Colonic mucosa (tissue), 4 donors: ENCODE measurements at places on chromosomes 1 and 21. TPM values are rescaled to one million over a fixed set of nuclear protein-coding genes. Genes with fewer than 3 reads are reported as not detected.

Gene FASLG
- 0.30 TPM for total RNA-seq

Gene SELL
- total RNA-seq = 1.5 TPM

Gene CLIC6
- total RNA-seq = 12.8 TPM

Gene HMCN1
- total RNA-seq = 1.3 TPM

Gene LCE1E
- not detected for total RNA-seq

Gene BMP8B
- 4.9 TPM for total RNA-seq

Gene RGS16
- total RNA-seq = 1.6 TPM

Gene LCE1D
- not detected for total RNA-seq

Gene OR2L8
- not detected for total RNA-seq

Gene SYCP1
- not detected for total RNA-seq

DNA sequence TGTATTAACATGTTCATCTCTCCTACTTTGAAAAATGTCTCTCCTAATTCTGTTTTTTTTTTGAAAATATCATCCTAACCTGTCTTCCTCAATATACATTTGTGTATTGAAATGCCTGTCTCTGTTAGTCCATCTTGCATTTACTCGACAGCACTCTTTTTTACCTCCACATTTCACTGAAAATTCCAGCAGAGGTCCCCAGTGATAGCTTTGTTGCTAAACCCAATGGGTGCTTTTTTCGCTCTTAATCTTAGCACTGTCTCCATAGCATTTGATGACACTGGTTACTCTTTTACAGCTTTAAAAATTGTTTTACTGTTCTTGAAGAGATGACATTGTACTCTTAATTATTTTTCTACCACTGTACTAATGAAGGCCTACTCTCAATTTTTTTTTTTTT lies 10.8 kb downstream of the OSBPL9 start:
- no peak overlapping the region for H3K4me3 ChIP-seq
- no peaks in the 10 kb centered on the region for H3K4me1 ChIP-seq
- no peak for DNase-seq
- H3K36me3 ChIP-seq = no peaks in the 10 kb centered on the region
- no peak overlapping the region for H3K27ac ChIP-seq

- H3K27ac ChIP-seq = no peak overlapping the region
- H3K36me3 ChIP-seq = no peaks in the 10 kb centered on the region
- no peak overlapping the region for H3K4me3 ChIP-seq
- DNase-seq = no peak
- no peaks in the 10 kb centered on the region for H3K4me1 ChIP-seq
Observed at GRCh38 chr1:2628933-2629626, 3.7 kb downstream of the MMEL1 start.

- DNase-seq = no peak
- no peaks in the 10 kb centered on the region for H3K36me3 ChIP-seq
- H3K4me3 ChIP-seq = no peak overlapping the region
- H3K27ac ChIP-seq = no peak overlapping the region
- H3K27me3 ChIP-seq = no peaks in the 10 kb centered on the region
- H3K4me1 ChIP-seq = no peaks in the 10 kb centered on the region
Observed at GRCh38 chr1:39525366-39526165, 34.1 kb downstream of the BMP8A start.

DNA sequence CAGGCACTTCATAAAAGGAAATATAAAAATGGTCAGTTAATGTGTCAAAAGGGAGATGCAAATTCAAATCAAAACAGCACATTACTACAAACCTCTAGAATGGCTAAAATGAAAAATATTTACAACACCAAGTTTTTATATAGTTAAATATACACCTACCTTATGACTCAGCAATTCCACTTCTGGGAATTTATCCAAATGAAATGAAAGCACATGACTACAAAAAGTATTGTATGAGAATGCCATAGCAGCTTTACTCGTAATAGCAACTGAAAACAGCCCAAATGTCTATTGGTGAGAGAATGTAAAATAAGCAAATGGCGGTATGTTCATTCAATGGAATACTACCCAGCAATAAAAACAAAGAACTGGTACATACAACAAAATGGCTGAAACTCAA lies 175.8 kb upstream of the SPAG17 start:
- no peaks in the 10 kb centered on the region for H3K4me1 ChIP-seq
- no peak for DNase-seq
- H3K27me3 ChIP-seq = no peaks in the 10 kb centered on the region
- H3K27ac ChIP-seq = no peak overlapping the region

DNA sequence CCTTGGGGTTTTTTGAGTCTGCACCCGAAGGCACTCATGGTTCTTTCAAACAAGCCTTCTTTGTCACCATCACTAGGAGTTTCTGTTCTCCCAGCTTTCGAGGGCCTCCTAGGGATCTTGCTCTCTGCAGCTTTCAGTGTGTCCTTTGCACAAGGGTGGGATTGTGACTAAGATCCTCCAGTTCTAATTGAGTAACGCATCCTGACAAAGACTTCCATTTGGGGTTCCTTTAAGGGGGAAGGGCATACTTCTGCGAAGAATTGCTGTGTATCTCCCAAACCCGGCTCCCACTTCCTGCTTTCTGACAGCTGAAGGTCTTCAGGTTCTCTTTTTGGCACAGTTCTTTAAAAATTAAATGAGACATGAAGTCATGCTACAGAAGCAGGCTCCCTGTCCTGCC lies 139.4 kb downstream of the EDEM3 start:
- H3K4me3 ChIP-seq = no peak overlapping the region
- no peak for DNase-seq
- H3K27me3 ChIP-seq = no peaks in the 10 kb centered on the region
- no peaks in the 10 kb centered on the region for H3K36me3 ChIP-seq
- H3K4me1 ChIP-seq = no peaks in the 10 kb centered on the region
- no peak overlapping the region for H3K27ac ChIP-seq

- H3K36me3 ChIP-seq = peaks cover 43% of the 10 kb centered on the region
- no peaks in the 10 kb centered on the region for H3K27me3 ChIP-seq
- H3K27ac ChIP-seq = peak overlapping the region; percentile 45
- H3K4me1 ChIP-seq = peaks cover under 1% of the 10 kb centered on the region
Observed at GRCh38 chr1:40064797-40065499, 24.4 kb downstream of the CAP1 start.

DNA sequence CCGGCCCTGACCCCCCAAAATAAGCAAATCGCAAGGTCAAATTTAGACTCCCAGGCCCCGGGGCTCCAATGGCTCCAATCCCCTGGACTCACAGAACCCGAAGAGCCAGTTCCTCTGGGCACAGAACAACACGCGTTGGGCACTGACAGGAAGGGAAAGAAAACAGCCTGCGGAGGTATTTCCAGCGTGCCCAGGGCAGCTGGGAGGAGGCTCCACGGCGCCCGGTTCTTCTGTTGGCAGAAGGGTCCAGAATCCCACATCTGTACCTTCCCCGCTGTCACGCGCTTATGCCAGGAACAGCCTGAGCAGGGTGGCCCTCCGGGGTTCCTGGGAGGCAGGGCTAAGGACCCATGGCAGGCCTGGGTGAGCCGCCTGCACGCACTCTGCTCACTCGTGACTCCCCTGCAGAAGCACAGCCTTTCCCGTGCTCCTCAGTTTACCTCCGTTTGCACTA lies 85.5 kb downstream of the RIPK4 start:
- H3K4me1 ChIP-seq = no peaks in the 10 kb centered on the region
- DNase-seq = no peak
- no peak overlapping the region for H3K27ac ChIP-seq
- H3K4me3 ChIP-seq = no peak overlapping the region
- H3K27me3 ChIP-seq = no peaks in the 10 kb centered on the region
- H3K36me3 ChIP-seq = no peaks in the 10 kb centered on the region

DNA sequence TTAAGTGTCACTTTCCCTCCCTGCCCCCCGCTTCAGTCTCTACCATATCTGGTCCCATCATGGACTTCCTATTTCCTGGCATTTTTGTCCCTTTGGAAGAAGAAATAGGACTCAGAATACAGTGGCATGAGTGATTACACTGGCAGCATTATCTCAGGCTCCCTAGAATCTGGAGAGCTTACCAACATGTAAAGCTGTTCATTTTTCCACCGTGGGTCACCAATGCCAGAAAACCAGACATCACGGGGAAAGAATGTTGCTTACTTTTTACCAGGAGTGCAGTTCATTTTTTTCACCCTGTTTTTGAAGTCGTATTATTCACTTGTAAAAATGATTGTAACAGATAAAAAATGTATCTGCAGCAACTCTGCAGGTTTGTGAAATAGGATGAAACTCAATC lies 44.8 kb downstream of the BACH1 start:
- no peak for DNase-seq
- no peaks in the 10 kb centered on the region for H3K4me1 ChIP-seq
- no peaks in the 10 kb centered on the region for H3K27me3 ChIP-seq
- H3K36me3 ChIP-seq = no peaks in the 10 kb centered on the region
- H3K27ac ChIP-seq = no peak overlapping the region

DNA sequence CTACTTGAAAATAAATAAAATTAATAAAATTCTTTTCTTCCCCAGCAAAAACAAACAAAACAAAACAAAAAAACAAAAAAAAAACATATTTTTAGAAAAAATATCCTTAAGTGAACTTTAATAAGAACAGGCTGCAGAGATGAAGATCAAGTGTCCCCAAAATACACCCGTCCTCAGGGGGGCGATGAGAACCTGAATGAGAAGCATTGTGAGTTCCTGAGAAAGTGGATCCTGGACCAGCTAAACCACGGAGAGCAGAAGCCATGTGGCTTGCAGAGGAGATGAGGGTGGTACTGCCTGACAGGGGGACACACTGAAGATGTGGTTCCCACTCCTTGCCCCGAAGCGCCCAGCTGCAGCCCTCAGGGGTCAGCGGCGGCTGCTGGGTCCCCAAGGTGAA lies 89.3 kb downstream of the ITPKB start:
- H3K27ac ChIP-seq = no peak overlapping the region
- H3K4me1 ChIP-seq = peaks cover 4% of the 10 kb centered on the region
- H3K4me3 ChIP-seq = no peak overlapping the region
- no peaks in the 10 kb centered on the region for H3K27me3 ChIP-seq

GRCh38 chr1:167439301-167439988 lies 78.9 kb downstream of the CD247 start:
- no peaks in the 10 kb centered on the region for H3K36me3 ChIP-seq
- H3K4me1 ChIP-seq = peaks cover 3% of the 10 kb centered on the region
- H3K27ac ChIP-seq = no peak overlapping the region
- no peaks in the 10 kb centered on the region for H3K27me3 ChIP-seq
- peak overlapping the region; percentile 38 for H3K4me3 ChIP-seq

DNA sequence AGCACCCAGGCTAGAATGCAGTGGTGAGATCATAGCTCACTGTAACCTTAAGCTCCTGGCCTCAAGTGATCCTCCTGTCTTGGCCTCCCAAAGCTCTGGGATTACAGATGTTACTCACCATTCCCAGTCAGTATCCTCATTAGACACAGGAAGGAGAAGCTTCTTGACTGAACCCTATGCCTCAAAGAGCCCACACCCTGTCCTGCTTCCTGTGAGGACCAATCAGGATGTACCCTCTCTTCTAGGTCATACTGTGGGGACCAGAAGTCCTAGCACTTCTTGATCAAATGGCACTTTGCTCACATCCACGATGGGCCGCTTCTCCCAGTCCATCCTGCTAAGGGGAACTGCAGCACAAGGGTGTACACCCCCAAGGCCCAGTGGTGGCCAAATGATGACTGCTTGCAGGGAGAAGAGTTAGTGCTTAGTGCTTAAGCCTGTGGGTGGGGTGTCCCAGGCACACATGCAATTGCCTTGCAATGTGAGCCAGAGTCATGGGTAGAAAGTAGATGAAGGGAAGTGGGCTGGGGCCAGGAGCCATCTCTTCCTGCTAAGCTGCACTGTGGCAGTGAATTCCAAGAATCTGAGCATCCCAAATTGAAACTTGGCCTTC lies 9.8 kb downstream of the CD34 start:
- H3K4me3 ChIP-seq = no peak overlapping the region
- H3K36me3 ChIP-seq = no peaks in the 10 kb centered on the region
- no peak overlapping the region for H3K27ac ChIP-seq
- no peaks in the 10 kb centered on the region for H3K4me1 ChIP-seq
- no peaks in the 10 kb centered on the region for H3K27me3 ChIP-seq

DNA sequence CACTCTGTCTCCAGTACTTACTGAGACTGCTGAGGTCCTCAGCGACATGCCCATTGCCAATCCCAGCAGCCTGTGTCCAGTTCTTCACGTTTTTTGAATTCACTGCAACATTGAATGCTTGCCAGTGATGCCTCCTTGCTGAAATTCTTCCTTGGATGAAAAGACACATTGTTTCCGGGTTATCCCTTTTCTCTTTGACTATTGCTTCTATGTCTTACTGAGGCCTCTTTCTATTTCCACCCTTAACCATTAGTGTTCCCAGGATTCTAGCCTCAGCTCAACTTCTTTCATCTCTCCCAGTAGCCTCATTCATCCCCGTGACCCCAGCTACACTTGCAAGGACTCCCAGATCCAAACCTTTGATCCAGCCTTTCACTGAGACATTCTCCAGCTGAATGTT lies 46.5 kb upstream of the KIF26B start:
- H3K4me1 ChIP-seq = no peaks in the 10 kb centered on the region
- no peak overlapping the region for H3K27ac ChIP-seq
- H3K4me3 ChIP-seq = no peak overlapping the region
- no peaks in the 10 kb centered on the region for H3K27me3 ChIP-seq

- no peaks in the 10 kb centered on the region for H3K36me3 ChIP-seq
- no peak for DNase-seq
- no peak overlapping the region for H3K27ac ChIP-seq
- no peaks in the 10 kb centered on the region for H3K27me3 ChIP-seq
- no peaks in the 10 kb centered on the region for H3K4me1 ChIP-seq
- no peak overlapping the region for H3K4me3 ChIP-seq
Observed at GRCh38 chr1:17789926-17790325, 34.8 kb downstream of the ACTL8 start.

DNA sequence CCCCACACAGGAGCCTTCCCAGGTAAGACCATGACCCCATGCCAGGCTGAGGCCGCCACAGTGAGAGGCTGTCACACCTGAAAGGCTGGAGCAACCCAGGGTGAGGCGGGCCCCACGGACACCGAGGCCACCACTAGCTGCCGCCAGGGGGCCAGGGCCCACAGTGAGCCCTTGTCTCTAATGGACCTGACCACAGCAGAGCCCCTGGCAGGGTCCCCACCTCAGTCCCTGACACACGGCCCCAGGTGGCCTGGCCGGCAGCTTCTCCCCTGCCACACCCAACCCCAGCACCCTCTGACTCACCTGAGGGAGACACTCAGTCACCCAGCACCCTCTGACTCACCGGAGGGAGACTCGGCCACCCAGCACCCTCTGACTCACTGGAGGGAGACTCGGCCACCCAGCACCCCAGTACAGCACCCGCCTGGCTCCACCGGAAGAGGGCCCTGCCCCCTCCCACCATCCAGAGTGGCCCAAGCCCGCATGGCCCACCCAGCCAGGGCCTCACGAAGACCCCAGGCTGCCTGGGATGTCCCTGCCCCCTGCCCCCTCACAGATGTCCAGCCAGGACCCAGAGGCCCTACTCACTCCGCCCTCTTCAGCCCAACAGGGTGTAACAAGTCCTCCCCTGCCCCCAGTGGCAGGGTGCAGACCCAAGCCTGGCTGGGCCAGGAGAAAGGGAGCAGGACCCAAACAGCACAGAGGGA lies 4.4 kb downstream of the DVL1 start:
- H3K4me3 ChIP-seq = no peak overlapping the region
- DNase-seq = no peak
- H3K27ac ChIP-seq = no peak overlapping the region
- H3K36me3 ChIP-seq = no peaks in the 10 kb centered on the region
- H3K4me1 ChIP-seq = peaks cover 17% of the 10 kb centered on the region

- no peak for DNase-seq
- no peaks in the 10 kb centered on the region for H3K4me1 ChIP-seq
- H3K27me3 ChIP-seq = no peaks in the 10 kb centered on the region
- no peaks in the 10 kb centered on the region for H3K36me3 ChIP-seq
- no peak overlapping the region for H3K4me3 ChIP-seq
Observed at GRCh38 chr1:21451212-21451611, 11.3 kb downstream of the NBPF3 start.
